NCI-H2081 treated with DMSO at 0.1 percent for 48 hours (cell line): ENCODE measurements at places on chromosomes 3 and 15.

- DNase-seq = no peak
Measured at GRCh38 chr3:138114431-138114918, 933 bp downstream of the DZIP1L start.

DNA sequence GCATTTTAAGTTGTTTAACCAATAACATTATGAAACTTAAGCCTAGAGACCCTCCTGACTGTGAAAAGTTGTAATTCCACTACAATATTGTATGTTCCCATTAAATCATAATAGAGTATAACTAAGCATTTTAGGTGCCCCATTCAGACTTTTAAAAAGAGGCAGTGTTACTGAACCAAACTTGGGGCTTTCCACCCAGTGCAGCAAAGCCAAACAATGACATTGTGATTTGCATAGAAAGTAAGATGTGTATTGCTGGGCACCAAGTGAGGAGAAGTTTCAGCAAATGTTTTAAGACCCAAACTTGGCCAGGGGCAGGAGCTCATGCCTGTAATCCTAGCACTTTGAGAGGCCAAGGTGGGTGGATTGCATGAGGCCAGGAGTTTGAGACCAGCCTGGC is 706.2 kb downstream of the GRM7 start:
- DNase-seq = no peak

GRCh38 chr3:12451481-12451880 is 32.8 kb upstream of the TSEN2 start:
- DNase-seq = no peak

GRCh38 chr15:68186671-68187397 is 18.3 kb downstream of the CALML4 start:
- DNase-seq = no peak

DNA sequence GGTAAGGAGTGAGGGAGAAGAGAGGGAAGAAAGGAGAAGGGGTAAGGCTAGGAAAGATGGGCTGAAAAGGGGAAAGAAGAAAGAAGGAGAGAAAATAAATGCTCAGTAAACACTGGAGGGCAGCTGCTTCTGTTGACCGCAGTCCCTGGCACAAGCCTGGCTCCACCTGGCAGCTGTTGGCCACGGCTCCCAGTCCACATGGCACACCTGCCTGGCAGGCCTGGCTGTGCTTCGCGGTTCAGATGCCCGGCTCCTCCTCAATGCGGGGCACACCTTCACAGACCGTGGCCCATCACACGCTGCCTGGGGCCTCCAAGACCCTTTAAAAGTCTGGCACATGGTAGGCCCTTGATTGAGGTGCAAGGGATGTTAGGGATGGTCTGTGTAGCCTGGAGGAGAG is 516.8 kb upstream of the PROK2 start:
- DNase-seq = no peak

DNA sequence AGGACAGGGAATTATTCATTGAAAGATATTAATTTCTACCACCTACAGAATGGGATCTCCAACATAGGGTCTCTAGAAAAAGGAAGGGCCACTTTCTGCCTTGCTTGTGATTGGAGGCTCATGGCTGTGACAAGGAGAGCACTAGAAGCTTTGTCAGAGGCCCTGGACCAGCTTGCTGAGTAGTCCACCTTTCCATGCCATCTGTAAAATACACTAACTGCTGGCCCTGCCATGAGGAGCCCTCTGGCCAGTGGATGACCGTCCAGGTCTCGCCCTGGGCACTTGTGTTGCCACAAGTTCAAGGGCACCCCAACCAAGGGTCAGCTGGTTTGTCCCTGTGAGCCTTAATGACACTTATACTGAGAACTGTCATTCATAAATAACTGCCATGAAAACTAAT is 1.6 kb upstream of the SYNM start:
- no peak for DNase-seq

DNA sequence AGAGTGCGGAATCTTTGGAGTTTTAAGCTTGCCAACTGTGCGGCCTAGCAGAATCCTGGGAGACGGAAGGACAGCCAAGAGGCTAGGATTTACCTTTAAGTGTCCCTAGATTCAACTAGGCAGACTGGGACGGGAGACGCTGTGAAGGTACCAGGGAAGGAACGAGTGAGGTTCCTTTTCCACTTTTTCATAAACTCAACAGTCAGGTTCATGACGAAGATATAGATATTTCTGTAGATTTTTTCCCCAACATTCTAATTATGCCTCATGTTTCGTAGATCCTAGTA is 564 bp upstream of the GABPB1 start:
- no peak for DNase-seq

- DNase-seq = no peak
Measured at GRCh38 chr15:70164156-70164900, 66.6 kb upstream of the TLE3 start.

- DNase-seq = no peak
Measured at GRCh38 chr3:50154840-50155490, at the start of gene SEMA3F. TSS of gene SEMA3F (plus strand) at chr3:50155324. CDS start at chr3:50159623, 4,299 bp downstream.

DNA sequence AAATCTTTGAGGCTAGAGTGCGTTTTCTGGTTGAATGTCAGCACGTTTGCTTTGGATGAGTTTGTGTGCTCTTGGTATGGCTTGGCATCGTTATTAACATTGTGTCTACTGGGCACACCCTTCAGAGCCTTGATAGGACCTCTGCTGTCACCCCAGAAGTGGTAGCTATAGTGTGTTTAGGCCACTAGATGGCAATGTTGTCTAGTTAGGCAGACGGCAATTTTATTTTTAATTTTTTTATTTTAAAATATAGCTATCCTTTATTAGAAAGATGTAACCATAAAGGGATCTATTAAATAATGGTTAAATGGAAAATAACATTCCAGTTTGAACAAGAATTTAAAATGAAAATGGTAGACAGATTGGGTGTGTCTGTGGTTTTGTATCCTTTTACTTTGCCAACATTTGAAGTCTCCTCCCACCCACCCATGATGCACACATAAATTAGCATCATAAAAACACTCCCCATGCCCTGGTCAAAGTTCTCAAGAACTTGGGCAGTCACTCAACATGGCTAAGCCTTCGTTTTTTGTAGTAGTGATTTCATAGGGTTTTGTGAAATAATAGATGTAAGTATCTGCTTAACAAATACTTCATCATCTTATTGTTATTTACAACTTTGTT is 200.7 kb downstream of the KCNH8 start:
- no peak for DNase-seq

DNA sequence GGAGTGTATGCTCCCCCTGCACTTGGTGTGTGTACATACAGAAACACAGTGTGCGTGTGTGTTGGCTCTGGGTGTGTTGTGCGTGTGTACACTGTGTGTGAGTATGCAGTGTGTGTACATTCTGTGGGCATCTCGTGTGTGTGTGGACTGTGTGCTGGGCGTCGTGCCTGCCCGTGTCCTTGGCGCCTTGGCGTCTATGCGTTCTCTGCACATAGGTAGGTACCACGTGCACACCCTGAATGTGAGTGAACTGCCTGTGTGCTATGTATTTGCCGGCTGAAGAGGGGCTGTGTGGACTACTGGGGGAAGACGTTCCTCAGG is 481 bp upstream of the ECE2 start:
- DNase-seq = no peak

DNA sequence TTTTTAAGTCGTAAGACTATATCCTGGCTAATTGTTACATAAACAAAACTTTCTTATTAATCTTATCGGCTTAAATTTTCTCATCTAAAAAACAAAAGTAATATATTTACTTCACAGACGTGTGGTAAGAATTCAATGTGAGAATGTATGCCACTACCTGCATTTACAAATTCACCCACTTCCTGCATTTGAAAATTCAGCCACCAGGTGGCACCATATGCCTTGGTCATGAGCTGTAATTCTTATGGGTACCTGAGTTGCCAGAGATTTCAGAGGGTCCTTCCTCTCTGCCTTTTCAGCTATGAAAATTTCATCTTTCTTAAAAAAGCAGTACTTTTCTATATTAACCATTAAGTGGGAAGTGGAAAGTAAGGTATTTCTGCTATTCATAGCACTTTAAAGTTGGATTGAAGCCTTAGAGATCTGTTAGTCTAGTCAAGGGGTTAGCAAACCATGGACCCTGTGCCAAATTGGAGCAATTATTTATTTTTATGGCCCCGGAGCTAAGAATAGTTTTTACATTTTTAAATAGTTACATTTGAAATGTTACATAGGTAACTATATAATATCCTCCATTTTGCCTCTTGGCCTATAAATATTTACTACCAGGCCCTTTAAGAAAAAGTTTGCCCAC is 127.8 kb downstream of the HCN4 start:
- DNase-seq = no peak

GRCh38 chr3:171315101-171315500 is 145.1 kb downstream of the TNIK start:
- DNase-seq = no peak

- DNase-seq = no peak
Measured at GRCh38 chr3:178585454-178585853, 49.2 kb downstream of the KCNMB2 start.

GRCh38 chr15:90106522-90107117 is 4.4 kb upstream of the IDH2 start:
- no peak for DNase-seq

DNA sequence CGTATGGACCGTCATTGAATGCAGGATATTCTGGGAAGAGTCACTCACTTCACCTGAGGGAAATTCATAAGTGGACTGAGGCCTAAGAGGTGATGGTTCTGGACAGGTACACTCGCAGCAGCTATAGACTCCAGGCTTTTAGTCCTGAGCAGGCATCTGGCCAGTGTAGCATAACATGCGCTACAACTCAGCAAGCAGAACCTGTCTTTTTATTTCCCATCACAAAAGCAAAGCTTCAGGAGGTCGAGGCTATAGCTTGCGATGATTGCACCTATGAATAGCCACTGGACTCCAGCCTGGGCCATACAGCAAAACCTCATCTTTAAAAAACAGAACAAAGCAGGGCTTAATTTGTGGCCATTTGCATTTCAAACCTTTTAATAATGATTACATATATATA is 185.8 kb downstream of the KCNH8 start:
- no peak for DNase-seq

DNA sequence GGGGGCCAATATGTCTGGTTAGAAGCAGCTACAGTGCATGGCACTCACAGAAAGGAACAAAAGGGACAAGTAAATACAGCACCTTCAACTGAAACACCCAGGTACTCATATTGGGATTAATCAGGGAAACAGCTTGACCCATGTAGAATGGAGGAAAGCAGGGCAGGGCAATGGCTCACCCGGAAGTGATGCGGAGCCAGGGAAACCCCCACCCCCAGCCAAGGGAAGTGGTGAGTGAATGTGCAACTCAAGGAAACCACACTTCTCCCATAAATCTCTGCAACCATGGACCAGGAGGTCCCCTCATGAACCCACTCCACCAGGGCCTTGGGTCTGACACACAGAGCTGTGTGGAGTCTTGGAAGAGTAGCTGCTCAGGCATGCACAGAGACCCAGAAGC is 117.1 kb downstream of the MTHFS start:
- no peak for DNase-seq

DNA sequence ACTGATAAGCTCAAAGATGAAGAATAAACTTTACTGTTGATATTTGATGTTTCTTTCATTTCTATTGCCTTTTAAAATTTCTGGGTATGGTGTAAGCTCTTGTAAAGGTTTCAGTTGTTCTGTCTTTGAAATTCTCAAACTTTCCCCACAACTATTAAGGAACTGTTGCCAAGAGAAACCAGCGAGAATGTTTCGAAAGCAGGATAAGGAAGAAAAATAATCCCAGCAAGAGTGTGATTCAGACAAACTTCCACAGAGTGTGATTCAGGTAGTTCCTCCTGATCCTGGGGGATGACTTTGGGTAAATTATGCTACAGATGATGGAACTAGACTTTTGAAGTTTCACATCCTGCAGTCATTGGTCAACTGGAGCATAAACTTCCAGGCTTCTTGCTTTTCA is 632.0 kb downstream of the NSUN3 start:
- no peak for DNase-seq

GRCh38 chr3:31668242-31668641 is 135.5 kb downstream of the STT3B start:
- DNase-seq = no peak
